ENCODE measurements at places on chromosomes 2 and 18.

GRCh38 chr2:68290901-68291300 lies 28.8 kb downstream of the CNRIP1 start:
- DNase-seq = no peak

DNA sequence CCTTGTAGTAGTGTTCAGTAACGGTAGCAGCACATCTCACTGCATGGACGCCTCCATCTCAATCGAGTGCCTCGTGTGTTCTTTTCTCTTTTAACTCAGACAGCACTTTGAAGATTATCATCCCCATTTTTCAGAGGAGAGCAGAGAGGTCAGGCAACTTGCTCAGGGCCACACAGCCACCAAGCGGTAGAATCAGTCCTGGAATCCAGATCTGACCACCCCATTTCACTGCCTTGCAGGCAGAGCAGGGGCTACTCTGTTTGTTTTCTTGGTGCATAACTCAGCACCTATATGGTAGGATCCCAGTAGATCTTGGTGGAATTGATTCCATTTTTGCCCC lies 129.5 kb downstream of the SMAD7 start:
- DNase-seq = no peak

GRCh38 chr2:33166287-33166881 lies 219.6 kb downstream of the LTBP1 start:
- no peak for DNase-seq

- DNase-seq = no peak
These were observed 11.1 kb downstream of the SERPINB8 start for GRCh38 chr18:63980896-63981460.

DNA sequence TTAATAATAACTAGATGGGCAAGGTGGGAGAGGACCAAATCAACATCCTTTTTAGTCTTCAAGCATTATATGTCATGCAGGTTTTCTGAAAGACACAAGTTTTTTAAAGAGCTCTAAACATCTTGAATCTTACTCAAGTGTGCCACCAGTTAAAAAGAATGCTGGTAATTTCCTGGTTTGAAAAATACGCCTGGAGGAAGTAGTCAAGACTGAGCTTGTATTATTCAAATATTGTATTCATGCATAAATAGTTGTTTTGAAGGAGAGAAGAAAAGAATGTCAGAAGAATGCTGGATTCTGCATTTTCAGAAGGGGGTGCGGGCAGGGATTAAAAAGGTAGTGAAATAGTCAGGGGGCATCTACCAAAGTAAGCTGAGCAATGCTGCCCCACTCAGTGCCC lies 90.7 kb downstream of the WDPCP start:
- DNase-seq = no peak

DNA sequence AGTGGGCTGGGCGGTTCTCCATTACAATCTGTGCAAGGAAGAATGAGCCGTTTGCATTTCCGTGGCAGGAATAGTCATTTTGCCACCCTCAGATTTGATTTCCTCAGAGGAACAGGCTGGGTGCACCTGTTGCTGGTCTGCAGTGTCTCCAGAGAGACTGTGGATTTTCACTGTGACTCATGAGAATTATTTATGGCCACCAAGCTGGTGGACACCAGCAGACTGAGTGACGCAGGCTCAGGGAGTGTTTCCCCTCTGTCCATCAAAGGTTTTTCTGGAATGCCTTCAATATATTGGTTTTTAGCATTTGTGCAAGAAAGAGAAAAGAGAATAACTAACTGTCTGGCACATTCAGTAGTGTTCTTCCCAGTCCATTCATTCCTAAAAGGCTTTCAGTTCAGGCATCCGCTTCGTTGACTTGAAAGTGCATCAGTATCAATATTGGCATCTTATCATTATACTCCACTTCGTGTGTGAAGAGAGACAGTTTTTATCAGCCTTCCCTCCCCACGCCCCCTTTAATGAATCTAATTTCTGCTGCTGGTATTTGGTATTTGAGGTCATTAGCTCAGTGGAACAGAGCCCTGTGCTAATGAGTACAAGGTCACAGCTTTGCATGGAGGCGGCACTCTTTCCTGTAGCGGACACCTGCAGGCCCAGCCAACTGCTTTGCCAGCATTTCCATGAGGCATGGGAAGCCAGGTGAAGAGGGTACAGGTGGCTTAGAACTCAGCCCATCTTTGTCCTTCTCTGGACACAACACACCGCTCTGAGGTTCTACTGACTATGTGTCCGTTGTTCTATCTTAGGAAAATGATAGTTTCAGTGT lies 39.9 kb downstream of the PRKCE start:
- no peak for DNase-seq

DNA sequence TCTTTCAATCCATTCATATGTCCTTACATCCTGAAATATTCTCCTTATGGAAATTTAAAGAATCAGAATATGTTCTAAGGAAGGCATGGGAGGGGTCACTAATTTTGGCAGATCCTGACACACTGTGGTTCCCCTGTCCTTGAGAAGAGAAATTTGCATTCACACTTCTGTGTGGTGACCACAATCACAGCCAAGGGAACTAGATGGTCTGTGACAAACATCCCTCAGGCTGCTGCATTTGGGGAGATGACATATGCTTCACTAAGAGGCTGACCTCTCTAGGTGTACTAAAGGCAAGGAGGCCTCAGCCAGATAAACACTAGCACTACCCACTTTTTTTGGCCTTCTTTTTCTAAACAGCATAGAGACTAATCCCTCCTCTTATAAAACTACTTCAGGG lies 129.6 kb downstream of the MREG start:
- no peak for DNase-seq

DNA sequence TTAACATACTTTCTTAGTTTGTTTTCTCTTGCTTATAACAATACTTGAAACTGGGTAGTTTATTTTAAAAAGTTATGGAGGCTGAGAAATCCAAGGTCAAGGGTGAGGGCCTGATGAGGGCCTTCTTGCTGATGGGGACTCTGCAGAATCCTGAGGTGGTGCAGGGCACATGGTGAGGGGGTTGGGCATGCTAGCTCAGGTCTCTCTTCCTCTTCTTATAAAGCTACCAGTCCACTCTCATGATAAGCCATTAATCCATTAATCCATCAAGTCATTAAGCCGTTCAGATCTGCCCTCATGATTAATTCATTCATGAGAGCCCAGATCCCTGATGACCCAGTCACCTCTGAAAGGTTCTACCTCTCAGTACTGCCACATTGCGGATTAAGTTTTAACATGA lies 21.4 kb downstream of the ALMS1 start:
- no peak for DNase-seq

DNA sequence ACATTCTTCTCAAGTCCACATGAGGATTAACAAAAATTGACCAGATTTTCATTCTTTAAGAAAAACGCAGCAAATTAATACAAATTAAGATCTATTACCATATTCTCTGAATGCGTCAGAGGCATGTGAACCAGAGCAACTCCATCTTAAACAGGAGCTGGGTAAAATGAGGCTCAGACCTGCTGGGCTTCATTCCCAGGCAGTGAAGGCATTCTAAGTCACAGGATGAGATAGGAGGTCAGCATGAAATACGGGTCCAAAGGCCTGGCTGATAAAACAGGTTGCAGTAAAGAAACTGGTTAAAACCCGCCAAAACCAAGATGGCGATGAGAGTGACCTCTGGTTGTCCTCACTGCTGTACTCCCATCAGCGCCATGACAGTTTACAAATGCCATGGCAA lies 217.6 kb downstream of the RDH14 start:
- DNase-seq = no peak

- no peak for DNase-seq
These were observed 113.1 kb upstream of the ID2 start for GRCh38 chr2:8568543-8569302.

GRCh38 chr18:35502052-35502451 lies 4.3 kb upstream of the INO80C start:
- no peak for DNase-seq

DNA sequence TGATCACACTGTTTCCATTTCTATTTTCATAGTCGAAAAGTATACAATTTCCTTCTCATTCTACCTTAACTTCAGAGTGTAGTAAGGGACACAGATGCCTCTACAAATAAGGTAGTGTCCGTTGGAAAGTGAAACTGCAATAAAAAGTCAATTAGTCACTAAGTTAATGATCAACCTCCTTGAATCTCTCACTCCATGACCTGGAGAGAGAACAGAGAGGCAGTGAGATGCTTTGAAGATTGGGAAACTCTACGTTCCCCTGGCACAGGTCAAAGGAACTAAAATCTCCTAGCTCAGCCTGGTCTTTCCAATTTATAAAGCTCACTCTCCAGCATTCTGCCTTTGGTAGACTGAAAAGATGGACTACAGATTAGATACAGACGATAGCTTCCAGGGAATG lies 153.8 kb upstream of the ACAA2 start:
- no peak for DNase-seq

GRCh38 chr18:58842978-58843687 lies 21.5 kb upstream of the ZNF532 start:
- no peak for DNase-seq

DNA sequence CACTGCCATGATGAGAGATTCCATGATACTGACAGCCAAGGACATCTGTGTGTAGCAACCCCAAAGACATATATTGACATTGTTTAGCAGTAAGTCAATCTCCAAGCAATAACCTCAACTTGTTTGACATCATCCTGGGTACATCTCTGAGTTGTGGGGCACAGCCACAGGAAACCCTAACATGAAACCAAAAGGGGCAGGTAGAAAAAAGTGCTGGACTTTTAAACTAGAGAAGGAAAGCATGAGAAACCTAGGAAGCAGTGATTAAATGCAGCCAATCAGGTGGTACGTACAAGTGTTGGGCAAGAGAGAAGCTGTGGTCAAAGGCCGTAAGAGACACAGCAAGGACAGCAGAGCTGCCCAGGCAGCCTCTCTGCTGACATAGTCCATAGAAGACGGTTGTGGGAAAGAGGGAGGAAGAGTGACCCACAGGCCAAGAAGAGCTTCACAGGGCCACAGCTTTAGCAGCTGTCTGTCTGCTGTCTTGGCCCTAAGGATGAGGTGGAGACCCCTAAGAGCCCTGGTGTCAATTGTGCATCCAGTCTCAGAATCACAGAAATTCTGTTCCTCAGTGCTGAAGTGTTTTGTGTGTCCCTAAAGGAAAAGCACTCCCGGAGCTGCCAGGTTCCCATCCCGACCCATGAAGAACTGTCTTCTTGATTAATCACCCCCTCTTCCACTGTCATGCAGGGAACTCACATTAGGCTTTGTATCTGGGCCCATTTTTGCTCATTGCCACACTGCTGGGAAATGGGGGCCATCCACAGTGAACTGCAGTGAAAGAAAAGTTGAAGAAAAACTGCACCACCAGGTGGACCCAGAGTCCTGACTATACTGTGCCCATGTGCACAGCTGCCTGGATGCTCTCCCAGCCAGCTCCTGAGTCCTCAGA lies 25.4 kb upstream of the CHN1 start:
- no peak for DNase-seq

- DNase-seq = no peak
These were observed 63.8 kb downstream of the ARL6IP6 start for GRCh38 chr2:152782171-152782570.

GRCh38 chr2:230998882-230999281 lies 3.0 kb downstream of the SPATA3 start:
- DNase-seq = no peak
